Fibroblast of skin of abdomen (primary cell): ENCODE measurements at places on chromosomes 16 and 17.

- no peak for DNase-seq
Observed at GRCh38 chr17:77327181-77327565, 186.4 kb downstream of the SEC14L1 start.

DNA sequence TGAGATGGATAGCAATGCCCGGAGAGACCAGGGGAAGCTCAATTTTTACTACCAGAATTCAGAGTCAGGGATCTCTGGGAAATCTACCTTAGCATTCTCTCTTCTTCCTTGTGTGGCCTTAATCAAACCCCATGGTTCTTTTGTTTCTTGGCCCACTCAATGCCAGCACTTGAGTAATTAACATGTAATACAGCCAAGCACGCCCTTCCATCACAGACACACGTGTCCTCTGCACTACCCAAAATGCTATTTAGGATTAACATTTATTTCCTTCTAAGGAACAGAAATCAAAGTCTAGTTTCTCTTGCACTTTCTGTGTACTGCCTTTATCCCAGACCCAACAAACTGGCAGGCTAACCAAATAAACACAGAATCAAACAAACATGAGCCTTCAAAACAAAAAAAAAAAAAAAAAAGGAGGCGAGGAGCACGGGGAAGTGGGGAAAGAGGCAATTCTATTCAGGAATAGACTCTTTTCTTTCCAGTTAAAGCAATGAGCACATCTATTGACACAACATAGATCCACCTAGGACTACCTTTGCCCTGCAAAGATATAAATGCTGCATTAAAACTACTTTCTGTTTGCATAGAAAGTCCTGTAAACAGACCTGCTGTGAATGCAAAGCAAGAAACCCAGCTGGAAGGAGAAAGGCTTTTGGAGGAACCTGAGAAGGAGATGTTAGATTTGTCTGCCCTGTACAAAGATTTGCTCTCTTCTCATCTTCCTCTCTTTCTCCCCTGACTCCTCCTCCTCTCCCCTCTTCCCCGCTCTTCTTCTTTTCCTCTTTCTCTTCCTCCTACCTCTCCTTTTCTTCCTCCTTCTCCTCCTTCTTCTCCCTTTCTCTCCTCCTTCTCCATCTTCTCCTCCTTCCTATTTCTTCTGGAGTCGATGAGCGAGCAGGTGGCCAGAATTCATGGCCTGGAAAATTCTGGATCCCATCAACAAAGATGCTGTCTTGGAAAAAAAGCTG, 294.4 kb downstream of the NPIPA8 start:
- no peak for DNase-seq

- no peak for DNase-seq
Observed at GRCh38 chr17:32684087-32684958, 192.6 kb downstream of the MYO1D start.

- peak; percentile 83 for DNase-seq
Observed at GRCh38 chr16:80932708-80933095, 74.0 kb downstream of the CMC2 start.

DNA sequence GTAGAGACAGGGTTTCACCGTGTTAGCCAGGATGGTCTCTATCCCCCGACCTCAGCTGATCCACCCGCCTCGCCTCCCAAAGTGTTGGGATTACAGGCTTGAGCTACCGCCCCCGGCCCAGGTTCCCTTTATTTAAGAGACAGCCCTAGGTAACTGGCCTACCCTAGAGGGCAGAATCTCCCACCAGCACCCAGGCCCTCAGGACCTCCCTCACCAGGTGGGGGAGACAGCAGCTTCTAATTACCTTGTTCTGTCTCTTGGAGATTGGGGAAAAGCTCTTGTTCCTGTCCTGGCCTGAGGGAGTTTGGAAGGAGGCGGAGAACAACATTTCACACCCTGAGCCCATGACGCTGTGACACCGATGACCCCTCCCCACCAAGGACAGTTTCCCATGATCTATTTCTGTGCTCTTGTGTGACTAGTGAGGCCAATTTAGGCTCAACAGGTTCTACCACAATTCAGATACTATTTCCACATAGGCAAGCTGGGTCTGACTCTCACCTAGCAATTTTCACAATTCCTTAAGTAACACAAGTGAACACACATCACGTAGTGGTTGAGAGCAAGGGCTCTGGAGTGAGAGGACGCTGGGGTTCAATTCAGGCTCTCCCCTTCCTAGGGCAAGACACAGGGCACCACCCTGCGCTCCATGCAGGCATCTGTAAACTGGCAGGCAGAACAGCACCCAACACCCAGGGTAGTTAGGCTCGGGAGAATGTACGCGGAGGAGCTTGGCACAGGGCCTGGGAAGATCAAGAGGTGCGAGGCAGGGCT, 20.4 kb downstream of the HDAC5 start:
- no peak for DNase-seq

DNA sequence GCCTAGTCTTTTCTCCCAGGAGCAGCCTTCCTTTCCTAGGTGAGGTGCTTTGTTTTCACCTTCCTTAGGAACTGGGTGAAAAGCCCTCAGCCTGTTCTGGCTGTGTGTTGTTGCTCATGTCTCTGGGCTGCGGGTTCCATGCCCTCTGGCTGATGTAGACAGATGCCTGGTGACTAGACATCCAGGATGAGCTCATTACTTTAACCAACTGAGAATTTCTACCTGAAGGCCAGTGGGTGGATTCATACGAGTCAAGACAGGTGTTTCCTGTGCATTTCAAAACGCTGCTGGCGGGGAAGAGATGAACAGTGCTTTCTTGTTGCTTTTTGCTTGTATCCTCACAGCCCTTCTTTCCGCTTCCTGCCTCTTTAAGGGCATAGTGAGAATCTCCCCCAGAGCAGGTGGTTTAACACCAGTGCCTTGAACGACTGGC, 22.3 kb downstream of the SAP30BP start:
- DNase-seq, result no peak

- no peak for DNase-seq
Observed at GRCh38 chr16:56415875-56416274, 9.5 kb downstream of the AMFR start.
